NCI-H1048 (cell line): ENCODE measurements at places on chromosomes 1 and 21.

GRCh38 chr1:1921459-1921862 is 2.4 kb upstream of the TMEM52 start:
- no peak for DNase-seq

- no peak for DNase-seq
Measured at GRCh38 chr1:56921479-56921878, 44.3 kb downstream of the C8B start.

GRCh38 chr1:200107004-200107470 is 79.5 kb downstream of the NR5A2 start:
- peak; percentile 29 for DNase-seq

- DNase-seq = no peak
Measured at GRCh38 chr1:15058261-15058660, 95.3 kb upstream of the TMEM51 start.

GRCh38 chr1:60600532-60600931 is 481.8 kb upstream of the NFIA start:
- DNase-seq = no peak

GRCh38 chr1:61287734-61288133 is 205.4 kb downstream of the NFIA start:
- DNase-seq = no peak

DNA sequence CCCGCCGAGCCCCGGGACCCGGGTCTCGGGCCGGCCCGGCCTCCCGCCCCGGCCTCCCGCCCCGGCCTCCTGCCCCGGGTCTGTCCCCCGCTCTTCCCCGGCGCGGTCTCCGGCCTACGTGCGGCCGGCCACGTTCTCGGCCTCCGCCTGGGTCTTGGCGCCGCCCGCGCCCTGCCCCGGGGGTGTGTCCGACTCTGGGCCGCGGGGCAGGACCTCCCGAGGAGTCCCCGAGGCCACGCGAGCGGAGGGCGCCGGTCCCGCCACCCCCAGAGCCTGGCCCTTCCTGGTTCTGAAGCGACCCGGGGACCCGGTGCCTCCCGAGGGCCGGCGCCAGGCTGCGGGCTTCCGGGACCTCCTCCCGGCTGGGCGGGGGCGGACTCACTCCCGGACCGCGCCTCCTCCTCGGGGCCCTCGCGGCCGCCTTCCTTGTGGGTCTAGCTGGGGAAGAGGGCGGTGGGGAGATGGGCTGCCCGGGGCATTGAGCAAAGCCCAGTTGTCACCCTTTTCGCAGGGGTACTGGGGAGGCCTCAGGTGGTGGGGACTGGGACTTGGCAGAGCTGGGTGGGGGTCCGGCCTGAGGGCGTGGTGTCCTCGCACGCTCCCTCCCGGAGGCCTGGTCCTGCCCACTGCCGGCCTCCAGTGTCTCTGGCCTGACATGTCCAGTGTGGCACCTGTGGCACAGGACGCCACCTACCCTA is 558 bp downstream of the PFKL start:
- peak; percentile 14 for DNase-seq

DNA sequence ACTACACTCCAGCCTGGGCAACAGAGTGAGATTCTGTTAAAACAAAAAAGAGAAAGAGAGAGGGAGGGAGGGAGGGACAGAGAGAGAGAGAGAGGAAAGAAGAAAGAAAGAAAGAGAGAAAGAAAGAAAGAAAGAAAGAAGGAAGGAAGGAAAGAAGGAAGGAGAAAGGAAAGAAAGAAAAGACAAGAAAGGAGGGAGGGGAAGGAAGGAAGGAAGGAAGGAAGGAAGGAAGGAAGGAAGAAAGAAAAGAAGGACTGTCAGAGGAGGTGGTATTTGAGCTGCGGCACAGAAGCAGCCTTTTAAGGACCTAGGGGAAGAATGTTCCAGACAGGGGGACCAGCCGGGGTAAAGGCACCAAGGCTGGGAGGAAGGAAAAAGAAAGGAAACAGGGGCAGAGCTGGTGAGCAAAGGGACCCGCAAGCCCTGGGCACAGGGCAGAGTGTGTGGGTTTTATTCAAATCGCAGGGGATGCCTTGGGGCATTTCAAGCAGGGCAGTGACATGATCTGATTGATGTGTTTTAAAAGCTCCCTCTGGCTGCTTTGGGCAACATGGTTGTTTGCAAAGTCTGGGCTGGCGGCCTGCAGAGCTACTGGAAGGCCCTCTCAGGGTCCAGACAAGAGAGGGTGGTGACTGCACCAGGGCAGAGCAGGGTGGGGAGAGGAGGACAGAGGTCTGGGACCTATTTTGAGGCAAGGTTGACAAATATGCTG is 176.9 kb upstream of the VAMP3 start:
- DNase-seq = no peak

GRCh38 chr1:154881820-154882535 is 11.9 kb upstream of the KCNN3 start:
- no peak for DNase-seq

DNA sequence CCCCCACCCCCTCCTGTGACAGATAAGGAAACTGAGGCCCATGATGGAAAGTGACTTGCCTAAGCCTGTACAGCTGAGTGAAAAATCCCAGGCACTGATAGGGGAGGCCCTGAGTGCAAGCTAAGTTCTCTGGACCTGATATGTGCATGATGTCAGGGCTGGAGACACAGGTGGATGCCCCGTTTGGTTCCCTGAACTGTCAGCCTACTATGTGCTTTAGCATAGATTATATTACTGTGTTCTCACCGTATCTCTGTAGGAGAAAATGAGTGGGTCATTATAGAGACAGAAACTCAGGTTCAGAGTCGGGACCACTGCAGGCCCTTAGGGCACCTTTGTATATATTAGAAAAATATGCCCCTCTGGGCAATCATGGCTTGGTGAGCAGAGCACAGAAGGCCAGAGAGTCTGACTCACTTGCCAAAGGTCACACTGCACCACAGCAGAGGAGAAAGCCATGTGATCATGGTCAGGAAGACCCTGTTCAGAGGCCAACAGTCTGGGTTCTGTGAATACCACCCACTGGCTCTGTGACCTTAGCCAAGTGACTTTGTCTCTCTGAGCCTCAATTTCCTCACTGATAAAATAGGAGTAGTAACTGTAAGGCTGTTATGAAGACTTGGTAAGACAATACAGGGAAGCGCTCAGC is 145.8 kb upstream of the WNT4 start:
- DNase-seq = no peak

- DNase-seq = no peak
Measured at GRCh38 chr1:171257607-171258076, 9.3 kb downstream of the FMO1 start.

- DNase-seq = no peak
Measured at GRCh38 chr1:210313921-210314320, 14.8 kb upstream of the HHAT start.

DNA sequence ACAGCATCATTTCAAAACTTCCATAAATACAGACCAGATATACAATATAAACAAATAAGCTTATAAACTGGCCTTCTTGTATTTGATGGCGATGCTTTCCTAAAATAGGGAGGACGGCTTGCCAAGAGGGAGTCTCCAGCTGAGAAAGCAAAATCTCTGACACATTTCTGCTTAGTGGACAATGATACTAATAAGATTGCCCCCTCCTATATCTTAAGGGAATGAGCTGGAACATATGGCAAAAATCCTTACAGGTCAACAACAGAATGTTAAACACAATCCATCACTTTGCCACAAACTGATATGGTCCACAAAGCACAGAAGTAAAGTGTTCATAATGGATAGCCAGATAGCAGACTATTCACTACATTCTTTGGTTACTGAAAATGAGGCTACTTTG is 7.1 kb upstream of the GADD45A start:
- DNase-seq = no peak

DNA sequence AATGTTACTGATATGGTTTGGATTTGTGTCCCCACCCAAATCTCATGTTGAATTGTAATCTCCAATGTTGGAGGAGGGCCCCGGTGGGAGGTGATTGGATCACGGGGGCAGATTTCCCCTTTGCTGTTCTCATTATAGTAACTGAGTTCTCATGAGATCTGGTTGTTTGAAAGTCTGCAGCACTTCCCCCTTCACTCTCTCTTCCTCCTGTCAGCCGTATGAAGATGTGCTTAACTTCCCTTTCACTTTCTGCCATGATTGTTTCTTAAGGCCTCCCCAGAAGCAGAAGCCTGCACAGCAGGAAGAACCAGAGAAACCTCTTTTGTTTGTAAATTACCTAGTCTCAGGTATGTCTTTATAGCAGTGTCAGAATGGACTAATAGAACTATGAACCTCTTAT is 28.4 kb downstream of the TRIM33 start:
- DNase-seq = no peak

GRCh38 chr1:40939320-40940059 is 40.0 kb upstream of the CTPS1 start:
- no peak for DNase-seq

- no peak for DNase-seq
Measured at GRCh38 chr1:211196880-211197279, 62.3 kb upstream of the RCOR3 start.

- DNase-seq = no peak
Measured at GRCh38 chr1:56867491-56867890, 12.9 kb downstream of the C8A start.
